ENCODE measurements at places on chromosomes 6 and 20.
A peak's percentile ranks its signal among the peaks of the same experiment; 100 is the strongest.

- DNase-seq = peak; percentile 40
Measured at GRCh38 chr20:39206899-39207564, 244.9 kb downstream of the DHX35 start.

DNA sequence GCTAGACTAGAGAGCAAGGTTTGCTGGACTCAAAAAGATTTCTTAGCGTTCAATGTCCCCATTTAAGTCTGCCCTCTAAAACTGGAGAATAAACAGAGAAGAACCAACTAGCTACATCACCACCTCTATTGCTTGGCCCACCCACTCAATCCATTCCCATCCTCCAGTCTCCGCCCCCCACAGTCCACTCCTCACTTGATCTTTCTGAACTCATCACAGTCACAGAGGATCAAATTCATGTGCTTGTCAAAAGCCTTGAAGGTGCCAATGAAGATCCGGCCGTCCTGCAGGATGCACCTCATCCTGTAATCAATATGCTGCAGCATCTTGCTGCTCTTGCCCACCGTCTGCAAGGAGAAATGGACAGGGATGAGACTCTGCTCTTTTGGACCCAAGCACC lies 3.2 kb downstream of the SNRPB start:
- no peak for DNase-seq

GRCh38 chr20:48720256-48720985 lies 107.4 kb downstream of the PREX1 start:
- DNase-seq = no peak

DNA sequence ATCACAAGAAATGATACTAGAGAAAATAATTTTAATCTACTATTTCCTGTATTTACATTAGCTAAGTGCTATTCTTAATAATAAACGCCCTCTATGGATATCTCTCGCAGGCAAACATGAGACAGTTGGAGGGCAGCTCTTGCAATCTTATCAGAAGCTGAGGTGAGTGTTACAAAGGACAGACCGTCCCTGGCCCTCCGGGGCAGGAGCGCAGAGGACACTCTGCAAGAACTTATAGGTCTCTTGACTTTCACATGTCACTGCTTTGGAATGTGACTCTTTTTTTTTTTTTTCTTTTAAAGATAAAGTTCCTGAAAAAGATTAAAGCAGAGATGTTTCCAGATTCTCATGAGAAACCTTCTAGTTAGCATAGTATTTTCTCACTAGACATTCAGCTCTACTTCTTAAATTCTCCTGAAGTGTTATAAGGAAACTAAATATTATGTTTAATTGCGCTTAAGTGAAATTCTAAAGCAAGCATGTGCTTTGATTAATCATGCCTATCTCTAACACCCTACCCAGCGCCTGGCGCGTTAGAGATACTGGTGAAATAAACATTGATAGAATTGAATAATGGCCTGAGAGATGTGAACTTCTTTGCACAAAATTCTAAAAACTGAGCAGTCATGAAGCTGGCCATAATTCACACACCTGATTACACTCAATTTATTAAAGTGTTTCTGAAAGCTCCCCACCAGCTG lies 57.4 kb downstream of the SYTL3 start:
- DNase-seq = no peak

- peak; percentile 3 for DNase-seq
Measured at GRCh38 chr6:170211404-170212025, 79.4 kb downstream of the DLL1 start.

DNA sequence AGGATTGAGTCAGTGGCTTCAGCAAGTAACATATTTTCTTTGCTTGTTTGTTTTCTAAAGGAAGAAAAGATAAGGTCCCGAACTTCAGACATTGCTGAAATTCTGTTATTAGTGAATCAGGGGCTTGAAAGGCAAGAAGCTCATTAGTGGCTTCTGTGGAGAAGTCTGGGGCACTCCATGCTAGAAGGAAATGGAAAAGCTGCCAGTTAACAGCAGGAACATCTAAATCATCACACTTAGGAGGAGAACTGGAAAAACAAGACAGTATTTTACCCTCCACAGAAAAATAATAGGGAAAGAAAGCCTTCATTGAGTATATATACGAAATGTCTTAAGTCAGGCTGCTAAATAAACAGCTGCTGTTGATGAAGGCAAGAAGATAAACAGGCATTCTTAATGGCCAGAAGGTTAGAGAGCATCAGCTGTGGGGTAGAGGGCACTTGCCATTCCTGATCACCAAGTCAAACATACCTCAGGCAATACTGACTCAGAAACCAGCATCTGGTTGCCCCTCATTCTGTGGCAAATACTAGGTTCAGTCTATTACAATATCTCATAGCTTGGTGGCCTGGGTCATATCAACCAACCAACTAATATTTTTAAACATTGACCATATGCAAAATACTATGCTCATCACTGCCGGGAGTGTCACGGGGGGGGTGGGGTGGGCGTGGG lies 143.2 kb upstream of the TENT5A start:
- DNase-seq = no peak

GRCh38 chr20:16548068-16548672 lies 25.1 kb downstream of the KIF16B start:
- DNase-seq = no peak

DNA sequence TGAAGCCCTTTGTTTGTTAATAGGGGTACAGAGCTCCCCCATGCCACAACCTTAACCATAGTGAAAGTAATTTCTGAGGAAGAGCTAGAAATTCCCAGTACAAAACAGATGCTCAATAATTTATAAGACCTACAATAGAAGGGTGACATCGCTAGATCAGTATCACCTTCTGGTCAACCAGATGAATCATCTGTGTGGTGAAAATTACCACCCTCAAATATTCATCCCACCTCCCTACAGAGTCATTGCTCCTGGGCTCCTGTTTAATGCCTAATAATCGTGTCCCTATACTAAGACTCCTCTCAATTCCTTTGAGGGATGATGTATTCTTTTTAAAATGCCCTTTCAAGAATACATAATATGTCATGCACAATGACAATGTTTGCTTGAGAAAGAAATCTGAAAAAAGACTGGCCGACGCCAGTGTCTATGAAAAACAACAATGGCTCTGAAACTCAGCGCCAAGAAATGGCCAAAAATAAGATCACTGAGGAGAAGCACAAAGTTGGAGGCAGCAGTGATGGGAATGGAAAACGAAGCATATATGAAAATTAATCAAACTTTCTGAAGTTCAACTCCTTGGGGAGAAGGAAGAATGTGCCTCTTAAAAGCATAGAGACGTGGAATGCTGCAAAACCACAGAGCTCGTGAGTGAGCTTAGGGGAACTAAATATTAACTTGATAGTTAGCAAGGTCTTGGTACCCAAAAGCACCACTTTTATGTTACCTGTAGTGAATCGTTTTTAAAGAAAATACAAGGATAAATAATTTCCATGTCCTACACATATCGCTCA lies 11.0 kb upstream of the ADGRF5 start:
- no peak for DNase-seq

DNA sequence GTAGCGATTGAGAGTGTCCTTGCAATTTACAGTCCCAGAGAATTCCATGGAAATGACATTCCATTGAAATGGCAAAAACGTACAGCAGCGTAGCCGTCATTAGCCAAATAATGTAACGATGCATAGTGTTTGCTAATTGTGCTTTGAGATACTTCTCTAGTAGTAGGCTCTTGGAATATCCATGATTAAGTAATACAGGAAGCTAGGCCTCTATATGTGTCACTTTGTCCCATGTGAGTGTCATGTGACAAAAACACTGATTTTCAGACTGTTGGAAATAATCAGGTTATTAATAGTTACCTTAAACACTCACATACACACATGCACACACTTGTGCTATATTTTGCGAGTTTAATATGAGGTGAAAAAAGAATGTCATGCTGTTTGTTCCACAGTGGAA lies 35.2 kb downstream of the SLX4IP start:
- DNase-seq = no peak

DNA sequence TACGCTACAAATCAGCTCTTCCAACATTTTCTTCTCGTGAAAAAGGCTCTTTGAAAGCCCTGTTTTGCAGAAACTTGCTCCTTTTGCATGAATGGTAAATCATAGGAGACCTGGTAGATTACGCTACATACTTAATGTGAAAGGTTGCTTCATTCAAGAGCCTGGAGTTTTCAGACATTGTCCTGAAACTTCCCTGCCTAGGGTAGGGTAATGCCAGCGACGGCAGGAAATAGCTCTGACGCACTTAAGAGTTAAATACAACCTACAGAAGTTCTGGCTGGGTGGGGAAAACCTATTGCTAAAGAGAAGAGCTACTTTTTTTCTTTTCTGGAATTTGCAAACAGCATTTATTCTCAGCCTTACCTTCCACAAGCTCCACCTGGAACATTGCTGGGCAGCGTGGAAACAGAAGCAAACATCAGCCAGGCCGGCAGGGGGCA lies 144.5 kb downstream of the LPA start:
- DNase-seq = no peak

- DNase-seq = no peak
Measured at GRCh38 chr20:22768266-22769178, 184.2 kb upstream of the FOXA2 start.

- DNase-seq = no peak
Measured at GRCh38 chr6:31352310-31352682, 4.7 kb downstream of the HLA-B start.

GRCh38 chr20:46209930-46210671 lies 92.0 kb downstream of the CD40 start:
- no peak for DNase-seq
